Endothelial cell (in vitro differentiated cells): ENCODE measurements at places on chromosomes 13 and 19.

DNA sequence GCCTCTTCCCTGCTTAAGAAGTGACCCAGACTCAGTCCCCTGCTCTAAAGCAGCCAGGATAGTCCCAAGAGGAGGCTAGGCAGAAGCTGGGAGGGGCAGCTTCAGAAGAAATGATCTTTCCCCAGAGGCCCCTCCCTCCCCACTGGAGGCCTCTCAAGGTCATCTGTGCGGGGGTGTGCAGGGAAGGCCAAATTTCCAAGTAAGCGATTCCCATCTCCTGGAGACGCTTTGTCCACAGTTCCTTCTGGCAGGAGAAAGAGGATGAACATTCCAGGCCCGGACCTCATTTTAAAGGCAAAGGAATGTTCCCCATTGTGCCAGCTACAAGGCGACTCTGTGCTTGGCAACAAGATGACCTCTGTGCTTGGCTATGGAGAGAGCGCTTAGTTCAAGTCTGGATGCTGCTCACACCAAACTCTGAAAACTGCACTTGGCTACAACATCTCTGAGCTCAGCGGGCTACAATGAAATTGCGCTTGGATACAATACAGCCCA is 23.5 kb downstream of the COL5A3 start:
- DNase-seq: no peak

DNA sequence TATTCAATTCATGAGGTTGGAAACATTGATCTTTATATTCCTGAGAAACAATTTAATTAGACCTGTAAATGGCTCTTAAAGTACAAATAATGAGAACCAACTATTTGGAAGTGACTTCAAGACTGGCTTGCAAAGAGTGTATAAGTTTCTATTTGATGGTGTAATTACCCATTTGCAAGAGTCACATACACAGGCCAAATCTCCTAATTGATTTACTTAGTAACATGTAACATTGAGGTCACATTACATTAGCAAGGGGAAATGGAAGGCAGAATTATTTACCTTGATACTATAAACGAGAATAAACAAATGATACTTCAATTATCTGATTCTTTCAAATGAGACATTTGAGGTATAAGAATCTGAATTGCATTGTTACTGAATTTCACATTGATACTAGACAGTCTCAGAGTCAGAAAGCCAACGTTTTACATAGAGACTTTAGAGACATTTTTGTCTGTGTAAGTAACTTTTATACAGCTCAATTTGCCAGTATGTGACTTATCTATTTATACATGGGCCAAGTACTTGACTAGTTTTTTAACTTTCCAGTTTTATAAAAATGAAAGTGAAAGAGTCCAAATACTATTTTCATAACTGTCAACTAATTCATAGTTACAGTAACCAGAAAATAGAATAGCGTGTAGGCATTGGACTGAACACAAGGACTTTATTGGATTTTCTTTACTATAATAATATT is 95.6 kb upstream of the RFC3 start:
- DNase-seq: no peak

DNA sequence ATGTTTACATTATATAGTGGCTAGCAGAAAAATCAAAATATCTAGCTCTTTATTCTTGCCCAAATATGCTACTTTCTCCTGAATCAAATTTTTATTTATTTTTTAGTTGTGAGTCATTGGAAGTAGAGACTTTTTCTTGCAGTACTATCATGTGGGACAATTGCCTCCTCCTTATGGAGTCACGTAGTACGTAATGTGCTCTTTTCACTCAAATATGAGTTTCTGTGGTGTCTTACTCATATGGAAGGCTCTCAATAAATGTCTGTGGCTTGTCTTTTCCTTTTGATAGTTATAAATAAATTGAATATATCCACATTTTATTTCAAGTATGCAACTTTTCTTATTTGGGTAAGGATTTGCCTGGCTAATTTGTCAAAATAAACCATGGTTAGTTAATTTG is 1411.0 kb upstream of the SLC10A2 start:
- DNase-seq: no peak

DNA sequence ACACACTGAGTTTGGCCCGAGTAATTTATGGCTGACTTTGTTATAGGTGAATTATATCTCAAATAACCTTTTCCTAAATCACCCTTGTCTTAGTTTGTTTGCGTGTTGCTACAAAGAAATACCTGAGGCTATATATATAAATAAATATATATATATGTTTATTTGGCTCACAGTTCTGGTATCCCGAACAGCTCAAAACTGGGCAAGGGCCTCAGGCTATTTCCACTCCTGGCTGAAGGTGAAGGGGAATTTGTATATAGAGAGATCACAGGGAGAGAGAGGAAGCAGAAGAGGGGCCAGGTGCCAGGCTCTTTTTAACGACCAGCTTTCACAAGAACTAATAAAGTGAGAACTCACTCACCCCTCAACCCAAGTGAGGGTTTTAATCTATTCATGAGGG is 159.9 kb upstream of the STARD13 start:
- DNase-seq: no peak

DNA sequence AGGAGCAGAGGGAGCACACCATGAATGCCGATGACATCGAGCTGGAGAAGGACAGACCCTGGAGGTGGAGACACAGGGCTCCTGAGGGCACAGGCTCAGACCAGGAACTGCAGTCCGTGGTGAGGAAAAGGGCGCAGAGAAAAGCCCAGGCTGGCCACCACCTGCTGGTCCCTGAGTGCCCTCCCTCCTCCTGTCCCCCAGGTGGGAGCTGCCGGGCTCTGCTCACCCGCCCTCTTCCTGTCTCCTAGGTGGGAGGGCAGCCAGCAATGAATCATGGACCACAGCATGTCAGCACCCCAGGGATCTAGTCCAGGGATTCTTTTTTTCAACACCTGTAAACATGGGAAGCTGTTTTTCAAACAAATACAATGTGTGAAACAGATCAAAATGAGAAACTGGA is 94.6 kb upstream of the ARHGEF7 start:
- no peak for DNase-seq

- DNase-seq: no peak
Measured at GRCh38 chr13:34151885-34152284, 333.9 kb downstream of the RFC3 start.

GRCh38 chr13:44218501-44219240 is 155.0 kb upstream of the SERP2 start:
- DNase-seq: no peak

DNA sequence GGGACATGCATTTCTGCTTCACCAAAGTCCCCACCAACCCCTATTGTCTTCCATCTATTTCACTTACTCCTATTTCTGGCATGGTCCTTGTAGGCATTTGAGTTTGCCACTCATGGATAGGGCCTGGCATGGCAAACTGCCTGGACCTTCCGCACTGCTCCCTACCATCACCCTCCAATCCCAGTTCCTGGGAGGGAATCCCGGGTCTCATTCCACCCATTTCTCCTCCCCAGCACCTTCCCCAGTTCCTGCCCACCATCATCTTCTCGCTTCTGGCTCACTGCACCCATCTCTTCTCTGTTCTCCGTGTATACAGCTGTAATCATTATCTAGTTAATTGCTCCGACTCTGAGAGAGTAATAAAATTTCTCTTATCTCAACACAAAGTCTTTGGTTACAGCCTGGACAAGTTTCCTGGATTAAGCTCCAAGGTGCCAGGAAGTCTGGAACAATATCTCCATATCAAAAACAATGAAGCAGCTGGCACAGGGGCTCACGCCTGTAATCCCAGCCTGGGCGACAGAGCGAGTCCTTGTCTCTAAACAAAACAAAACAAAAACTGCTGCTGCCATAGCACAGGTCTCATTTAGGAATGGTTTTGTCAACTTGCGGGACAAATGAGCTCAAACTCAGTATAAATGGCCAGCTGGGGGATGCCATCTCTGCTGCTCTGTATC is 17.0 kb upstream of the COX7A1 start:
- peak; percentile 31 for DNase-seq

- DNase-seq: peak; percentile 94
Measured at GRCh38 chr19:48588670-48589401, 17.7 kb upstream of the SPACA4 start.

DNA sequence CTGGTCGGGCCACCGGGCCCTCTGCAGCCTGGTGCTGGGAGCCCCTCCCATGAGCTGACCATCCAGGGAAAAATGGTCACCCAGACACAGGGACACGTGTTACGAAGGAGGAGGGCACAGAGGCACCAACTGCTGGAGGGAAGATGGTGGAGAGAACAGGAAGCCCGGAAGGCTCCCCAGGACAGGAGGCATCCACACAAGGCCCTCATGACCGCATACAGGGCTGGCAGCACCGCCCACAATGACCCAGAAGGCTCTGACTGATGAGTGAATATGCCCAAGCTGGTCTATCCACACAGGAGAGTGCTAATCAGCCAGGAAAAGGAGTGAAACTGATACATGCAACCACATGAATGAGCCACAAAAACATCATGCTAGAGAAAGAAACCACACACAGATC is 14.0 kb upstream of the TMEM86B start:
- DNase-seq: no peak

- no peak for DNase-seq
Measured at GRCh38 chr13:64327505-64328194, 2902.5 kb downstream of the PCDH9 start.

GRCh38 chr19:58252102-58252685 is 23.5 kb downstream of the ZNF544 start:
- no peak for DNase-seq

- DNase-seq: no peak
Measured at GRCh38 chr13:111316161-111316730, 4.2 kb upstream of the TEX29 start.

DNA sequence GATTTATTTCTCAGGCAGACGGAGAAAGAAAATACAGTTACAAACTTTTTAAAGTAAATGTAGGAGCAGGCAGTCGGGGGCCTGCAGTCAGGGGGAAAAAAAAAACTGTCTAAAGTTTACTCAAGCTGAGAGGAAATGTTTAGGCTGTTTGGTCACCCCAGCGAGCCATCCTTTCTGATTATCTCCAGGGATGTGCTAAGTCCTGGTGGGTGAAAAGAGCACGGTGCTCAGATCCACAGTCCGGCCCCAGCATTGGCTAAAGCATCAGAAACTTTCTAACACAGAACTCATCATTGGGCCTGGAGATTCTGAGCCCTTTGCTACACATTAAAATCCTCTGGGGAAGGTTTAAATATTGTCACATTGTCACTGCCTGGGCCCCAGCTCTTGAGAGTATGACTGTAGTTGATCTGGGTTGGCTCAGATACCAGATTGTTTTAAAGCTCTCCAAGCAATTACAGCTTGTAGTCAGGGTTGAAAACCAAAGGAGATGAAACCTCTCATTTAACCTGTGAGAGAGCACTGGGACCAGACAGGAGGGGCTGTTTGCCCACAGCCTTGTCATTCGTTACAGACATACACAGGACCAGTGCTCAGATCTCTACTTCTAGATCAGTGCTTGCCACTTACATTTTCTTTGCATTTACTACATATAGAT is 131.1 kb upstream of the HTR2A start:
- DNase-seq: no peak

GRCh38 chr13:86108334-86108733 is 309.1 kb upstream of the SLITRK6 start:
- no peak for DNase-seq

GRCh38 chr13:23377983-23378632 is 55.4 kb downstream of the SACS start:
- no peak for DNase-seq

DNA sequence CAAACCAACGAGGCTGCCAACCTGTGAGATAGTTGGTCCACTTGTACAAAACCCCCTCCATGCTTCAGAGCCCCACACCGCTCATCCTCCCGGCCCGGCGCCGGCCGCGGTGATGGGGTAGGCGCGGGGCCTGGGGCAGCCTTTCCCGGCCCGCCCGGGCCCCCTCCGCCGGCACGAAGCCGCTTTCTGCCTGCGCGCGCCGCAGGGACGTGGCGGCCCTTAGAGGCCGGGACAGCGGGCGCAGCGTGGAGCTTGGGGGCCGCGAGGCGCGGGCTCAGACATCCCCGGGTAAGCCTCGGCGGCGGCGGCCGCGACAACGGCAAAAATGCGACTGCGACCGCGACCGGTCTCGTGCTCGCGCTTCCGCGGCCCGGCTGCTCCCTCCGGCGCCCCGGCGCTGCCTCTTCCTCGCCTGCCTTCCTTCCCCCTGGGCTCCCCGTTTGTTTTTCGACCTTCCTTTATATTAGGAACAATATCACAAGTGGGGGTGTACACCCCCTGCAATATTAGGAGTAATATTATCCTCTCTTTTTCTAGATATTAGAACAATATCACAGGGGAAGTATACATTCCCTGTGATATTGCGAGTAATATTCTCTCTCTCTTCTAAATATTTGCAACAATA is 53.9 kb upstream of the CEACAM21 start:
- peak; percentile 28 for DNase-seq

DNA sequence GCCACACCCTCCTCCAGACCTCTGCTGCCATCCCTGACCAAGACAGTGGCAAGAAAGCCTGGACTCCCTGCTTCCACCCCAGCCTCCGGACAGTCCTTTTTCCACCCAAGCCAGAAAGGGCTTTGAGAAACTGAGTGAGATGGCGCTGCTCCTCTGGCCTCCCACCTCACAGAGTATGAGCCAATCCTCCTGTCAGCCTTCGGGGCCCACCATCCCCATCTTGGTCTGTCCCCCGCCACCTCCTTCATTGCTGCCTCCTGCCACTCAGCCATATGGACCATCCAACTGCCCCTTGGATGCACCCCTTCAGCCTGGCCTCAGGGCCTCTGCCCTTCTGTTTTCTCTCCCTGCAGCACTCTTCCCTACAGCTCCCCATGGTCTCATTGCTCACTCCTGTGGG is 125.7 kb downstream of the CRYL1 start:
- no peak for DNase-seq

GRCh38 chr13:36818804-36819738 is at the start of gene RFXAP:
TSS of gene RFXAP (plus strand) at chr13:36819222. CDS start at chr13:36819358, 136 bp downstream.
- DNase-seq: peak; percentile 94

GRCh38 chr13:111139873-111140561 is 24.9 kb downstream of the ARHGEF7 start:
- DNase-seq: no peak

DNA sequence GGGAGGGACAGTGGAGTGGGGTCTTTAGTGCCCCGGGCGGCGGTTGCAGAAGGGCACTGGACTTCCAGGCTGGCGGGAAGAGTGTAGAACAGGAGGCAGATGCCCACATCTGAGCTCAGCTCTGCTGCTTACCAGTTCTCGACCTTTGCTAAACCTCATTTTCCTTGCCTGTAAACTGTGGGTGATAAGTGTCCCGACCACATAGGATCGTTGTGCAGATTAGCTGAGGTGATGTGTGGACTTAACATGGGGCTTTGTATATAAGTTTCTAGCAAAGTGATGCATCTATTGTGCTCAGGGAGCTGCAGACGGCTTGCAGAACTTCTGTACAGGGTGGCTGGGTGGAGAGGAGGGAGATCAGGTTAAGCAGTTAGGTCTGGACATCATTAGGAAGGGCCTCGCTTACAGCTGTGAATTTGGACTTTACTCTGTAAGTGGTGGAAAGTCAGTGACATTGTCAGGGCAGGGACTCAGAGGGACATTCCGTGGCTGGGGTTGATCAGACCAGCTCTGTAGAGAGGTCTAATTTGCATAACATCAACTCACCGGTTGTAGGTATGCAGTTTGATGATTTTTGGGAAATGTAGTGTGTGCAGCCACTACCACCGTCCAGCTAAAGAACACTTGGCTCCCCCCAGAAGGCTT is 70.0 kb downstream of the SPATA13 start:
- DNase-seq: no peak

GRCh38 chr13:40662866-40663265 is 3.6 kb downstream of the FOXO1 start:
- DNase-seq: no peak
